T-helper 17 cell (primary cell): ENCODE measurements at places on chromosomes 12 and 14.

DNA sequence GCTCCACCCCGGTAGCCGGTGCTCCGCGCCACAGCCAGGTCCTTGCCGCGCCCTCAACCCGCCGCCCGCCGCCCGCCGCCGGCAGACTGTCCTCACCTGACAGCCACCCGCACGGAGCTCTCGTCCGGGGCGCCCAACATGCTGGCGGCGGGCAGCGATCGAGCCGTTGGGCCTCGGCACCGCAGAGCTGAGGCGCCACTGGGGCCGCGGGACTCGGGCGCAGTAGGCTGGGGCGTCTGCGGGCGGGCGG lies 164 bp downstream of the KIF21A start:
- peak overlapping the region; percentile 93 for H3K27ac ChIP-seq
- H3K27me3 ChIP-seq: no peaks in the 10 kb centered on the region
- no peak for DNase-seq
- no peaks in the 10 kb centered on the region for H3K36me3 ChIP-seq

DNA sequence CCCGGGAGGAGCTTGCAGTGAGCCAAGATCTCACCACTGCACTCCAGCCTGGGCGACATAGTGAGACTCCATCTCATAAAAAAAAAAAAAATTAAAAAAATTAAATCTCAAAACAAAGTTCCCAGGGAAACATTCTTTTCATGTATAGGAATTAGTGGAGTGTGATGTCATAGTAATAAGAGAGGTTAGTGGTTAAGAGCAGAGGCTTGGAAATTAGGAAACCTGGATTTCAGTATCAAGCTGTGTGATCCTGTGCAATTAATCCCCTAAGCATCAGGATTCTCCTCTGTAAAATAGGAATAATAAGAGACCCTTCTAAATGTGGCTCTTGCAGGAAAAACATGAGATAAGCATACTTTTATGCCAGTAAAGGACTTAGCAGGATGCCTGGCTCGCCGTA lies 3.1 kb upstream of the TXNRD1 start:
- no peak for DNase-seq
- peaks cover 4% of the 10 kb centered on the region for H3K27me3 ChIP-seq
- peaks cover 2% of the 10 kb centered on the region for H3K36me3 ChIP-seq
- H3K27ac ChIP-seq: no peak overlapping the region
- H3K4me1 ChIP-seq: peaks cover 8% of the 10 kb centered on the region

DNA sequence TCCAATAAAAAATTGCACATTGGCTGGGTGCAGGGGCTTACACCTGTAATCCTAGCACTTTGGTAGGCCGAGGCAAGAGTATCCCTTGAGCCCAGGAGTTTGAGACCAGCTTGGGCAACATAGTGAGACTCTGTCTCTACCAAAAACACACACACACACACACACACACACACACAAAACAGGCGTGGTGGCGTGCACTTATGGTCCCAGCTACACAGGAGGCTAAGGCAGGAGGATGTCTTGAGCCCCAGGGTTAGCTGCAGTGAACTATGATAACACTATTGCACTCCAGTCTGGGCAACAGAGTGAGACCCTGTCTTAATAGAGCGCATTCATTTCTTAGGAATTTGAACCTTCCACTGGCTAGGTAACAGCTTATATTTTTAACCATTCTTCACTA lies 42.9 kb upstream of the BICD1 start:
- H3K27me3 ChIP-seq: no peaks in the 10 kb centered on the region
- peaks cover 10% of the 10 kb centered on the region for H3K4me1 ChIP-seq
- no peak for DNase-seq
- peak overlapping the region; percentile 1 for H3K27ac ChIP-seq

GRCh38 chr12:10102322-10102721 lies 3.5 kb upstream of the CLEC1A start:
- H3K36me3 ChIP-seq: peaks cover 3% of the 10 kb centered on the region
- peaks cover 13% of the 10 kb centered on the region for H3K27me3 ChIP-seq
- H3K4me1 ChIP-seq: no peaks in the 10 kb centered on the region
- DNase-seq: no peak
- H3K4me3 ChIP-seq: no peak overlapping the region

GRCh38 chr12:57229046-57229633 lies 371 bp upstream of the SHMT2 start:
- peak overlapping the region; percentile 87 for H3K27ac ChIP-seq
- peak overlapping the region; percentile 95 for H3K4me3 ChIP-seq
- H3K4me1 ChIP-seq: peaks cover 42% of the 10 kb centered on the region
- peaks cover 10% of the 10 kb centered on the region for H3K36me3 ChIP-seq
- peaks cover 23% of the 10 kb centered on the region for H3K27me3 ChIP-seq

DNA sequence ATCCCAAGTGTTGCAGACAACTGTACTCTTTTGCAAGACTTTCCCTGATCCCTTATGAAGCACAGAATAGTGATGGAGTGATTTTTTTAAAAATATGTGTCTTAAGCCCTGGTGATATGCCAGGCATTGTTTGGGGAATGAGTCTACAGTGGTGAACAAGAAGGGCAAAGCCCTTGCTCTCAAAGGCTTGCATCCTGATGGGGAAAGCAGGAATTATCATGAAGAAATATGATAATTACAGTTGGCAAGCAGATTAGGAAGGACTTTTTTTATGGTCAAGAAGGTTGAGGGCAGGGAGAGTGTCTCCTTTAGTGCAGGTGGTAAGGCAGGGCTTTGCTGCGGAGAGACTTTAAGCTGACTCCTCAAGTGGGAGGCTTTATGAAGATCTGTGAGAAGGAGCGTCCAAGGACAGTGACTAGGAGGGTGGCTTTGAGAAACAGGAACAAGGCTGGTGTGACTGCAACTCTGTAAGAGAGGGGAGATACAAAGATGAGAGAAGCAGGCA lies 100.2 kb downstream of the SYNE2 start:
- H3K27ac ChIP-seq: peak overlapping the region; percentile 75
- H3K36me3 ChIP-seq: peaks cover 8% of the 10 kb centered on the region
- H3K27me3 ChIP-seq: no peaks in the 10 kb centered on the region
- H3K4me1 ChIP-seq: peaks cover 11% of the 10 kb centered on the region
- peak overlapping the region; percentile 36 for H3K4me3 ChIP-seq
- DNase-seq: no peak

DNA sequence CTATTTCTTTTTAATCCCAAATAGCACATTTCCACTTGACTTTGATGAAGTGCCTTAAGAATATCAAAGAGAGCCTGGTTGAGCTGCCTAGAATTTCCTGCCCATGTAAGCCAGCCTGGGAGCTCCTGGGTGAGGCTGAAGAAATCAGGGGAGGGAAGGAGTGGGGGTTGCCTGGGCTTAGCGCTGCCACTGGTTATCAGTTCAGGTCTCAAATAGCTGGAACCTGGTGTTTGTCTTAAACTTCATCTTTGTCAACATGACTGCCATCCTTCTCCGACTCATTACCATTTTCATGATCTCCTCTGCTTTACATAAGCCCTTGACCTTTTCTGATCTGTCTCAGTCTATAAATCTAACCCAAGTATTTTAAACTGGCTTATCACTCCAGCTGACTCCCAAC lies 151.5 kb downstream of the TTC8 start:
- H3K36me3 ChIP-seq: no peaks in the 10 kb centered on the region
- peaks cover 18% of the 10 kb centered on the region for H3K27me3 ChIP-seq
- H3K4me1 ChIP-seq: no peaks in the 10 kb centered on the region
- no peak for DNase-seq

DNA sequence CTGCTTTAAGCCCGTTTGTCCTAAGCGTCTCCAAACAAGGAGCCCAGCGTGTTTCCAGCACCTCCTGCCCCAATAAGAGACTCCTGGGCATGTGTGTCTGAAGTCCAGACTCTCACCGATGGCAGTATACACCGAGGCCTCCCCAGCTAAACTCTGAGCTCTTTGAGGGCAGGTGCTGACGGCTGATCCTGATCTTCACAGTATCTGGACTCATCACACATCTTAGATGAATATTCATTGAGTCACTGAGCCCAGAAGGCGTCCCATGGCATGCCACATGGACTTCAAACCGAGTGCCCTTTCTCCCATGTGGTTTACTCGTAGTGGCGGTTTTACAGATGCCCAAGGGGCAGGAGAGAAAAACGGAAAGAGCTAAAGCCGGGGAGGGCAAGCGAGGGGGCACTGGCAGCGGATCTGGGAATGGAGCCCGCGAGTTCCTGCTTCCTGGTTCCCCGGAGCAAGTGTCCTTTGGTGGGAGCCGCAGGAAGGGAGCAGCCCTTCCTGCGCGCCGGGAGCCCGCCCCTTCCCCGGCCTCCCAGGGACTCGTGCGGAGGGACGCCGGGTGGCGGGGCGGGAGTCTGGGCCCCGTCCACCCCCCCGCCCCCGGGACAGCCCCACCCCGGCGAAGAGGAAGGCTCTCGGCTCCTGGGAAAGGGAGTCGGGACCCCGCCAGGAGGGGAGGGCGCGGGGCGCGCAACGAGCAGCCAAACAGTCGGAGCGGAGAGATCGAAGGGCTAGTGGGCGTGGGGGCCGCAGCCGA lies 585 bp upstream of the TEAD4 start:
- H3K27ac ChIP-seq: no peak overlapping the region
- H3K4me1 ChIP-seq: peaks cover 7% of the 10 kb centered on the region
- peak overlapping the region; percentile 79 for H3K4me3 ChIP-seq
- peaks cover 10% of the 10 kb centered on the region for H3K36me3 ChIP-seq
